ENCODE measurements at places on chromosomes 13 and 19. TPM values are rescaled to one million over a fixed set of nuclear protein-coding genes. Genes with fewer than 3 reads are reported as not detected.
A peak's percentile ranks its signal among the peaks of the same experiment; 100 is the strongest.

The GYS1 gene
- total RNA-seq = 25.6 TPM

The CD22 gene
- total RNA-seq = not detected

The ZIC2 gene
- not detected for total RNA-seq

- DNase-seq = peak; percentile 93
These were observed 6.0 kb upstream of the TNFAIP8L1 start for GRCh38 chr19:4633140-4633967.

DNA sequence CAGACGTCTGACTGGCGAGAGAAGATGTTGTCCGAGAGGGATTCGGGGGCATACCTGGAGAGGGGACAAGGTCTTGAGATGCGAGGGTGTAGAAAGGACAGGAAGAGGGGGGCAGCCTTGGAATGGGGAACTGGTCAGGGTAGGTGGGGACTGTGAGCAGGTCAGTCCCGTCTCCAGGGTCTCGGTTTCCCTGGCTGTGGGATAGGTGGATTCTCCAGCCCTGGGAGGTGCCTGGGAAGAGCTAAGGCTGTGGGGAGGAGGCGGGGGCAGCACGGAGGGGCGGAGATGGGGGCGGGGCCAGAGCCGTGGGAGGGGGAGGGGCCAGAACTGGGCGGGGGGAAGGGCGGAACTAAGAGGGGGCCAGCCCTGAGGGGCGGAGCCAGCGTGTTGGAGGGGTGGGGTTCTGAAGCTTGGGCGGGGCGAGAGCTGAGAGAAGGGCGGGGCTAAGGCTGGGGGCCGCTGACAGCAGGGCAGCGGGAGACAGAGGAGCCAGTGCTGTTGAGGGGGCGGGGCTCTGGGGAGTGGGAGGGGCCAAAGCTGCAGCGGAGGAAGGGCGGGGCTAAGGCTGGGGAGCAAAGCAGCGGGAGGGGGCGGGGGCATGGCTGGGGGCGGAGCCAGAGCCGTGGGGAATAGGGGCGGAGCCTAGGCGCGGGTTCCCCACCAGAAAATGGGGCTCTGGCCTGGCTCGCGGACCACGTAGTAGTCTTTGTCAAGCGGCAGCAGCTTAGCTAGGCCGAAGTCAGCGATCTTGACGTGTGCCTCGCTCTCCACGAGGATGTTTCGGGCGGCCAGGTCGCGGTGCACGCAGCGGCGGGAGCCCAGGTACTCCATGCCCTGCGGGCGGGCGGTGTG lies 9.5 kb upstream of the INSL3 start:
- peak; percentile 94 for DNase-seq

GRCh38 chr19:41546386-41546789 lies 29.6 kb upstream of the CEACAM21 start:
- no peak for DNase-seq

DNA sequence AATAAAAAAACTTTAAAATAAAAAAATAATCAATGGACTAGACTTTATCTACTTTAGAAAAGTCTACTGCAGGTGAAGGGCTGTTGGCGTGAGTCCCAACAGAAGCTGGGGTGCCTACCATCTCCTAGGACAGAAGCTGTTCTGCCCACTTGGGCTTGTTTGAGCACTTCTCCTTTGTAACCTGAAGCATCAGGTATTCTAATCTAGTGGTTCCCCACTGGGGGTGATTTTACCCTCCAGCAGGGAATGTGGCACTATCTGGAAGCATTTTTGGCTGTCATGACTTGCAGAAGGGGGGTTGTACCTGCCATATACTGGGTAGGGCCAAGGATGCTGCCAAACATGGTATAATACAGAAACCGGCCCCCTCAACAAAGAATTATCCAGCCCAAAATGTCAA lies 16.2 kb upstream of the DOCK9 start:
- DNase-seq = no peak

DNA sequence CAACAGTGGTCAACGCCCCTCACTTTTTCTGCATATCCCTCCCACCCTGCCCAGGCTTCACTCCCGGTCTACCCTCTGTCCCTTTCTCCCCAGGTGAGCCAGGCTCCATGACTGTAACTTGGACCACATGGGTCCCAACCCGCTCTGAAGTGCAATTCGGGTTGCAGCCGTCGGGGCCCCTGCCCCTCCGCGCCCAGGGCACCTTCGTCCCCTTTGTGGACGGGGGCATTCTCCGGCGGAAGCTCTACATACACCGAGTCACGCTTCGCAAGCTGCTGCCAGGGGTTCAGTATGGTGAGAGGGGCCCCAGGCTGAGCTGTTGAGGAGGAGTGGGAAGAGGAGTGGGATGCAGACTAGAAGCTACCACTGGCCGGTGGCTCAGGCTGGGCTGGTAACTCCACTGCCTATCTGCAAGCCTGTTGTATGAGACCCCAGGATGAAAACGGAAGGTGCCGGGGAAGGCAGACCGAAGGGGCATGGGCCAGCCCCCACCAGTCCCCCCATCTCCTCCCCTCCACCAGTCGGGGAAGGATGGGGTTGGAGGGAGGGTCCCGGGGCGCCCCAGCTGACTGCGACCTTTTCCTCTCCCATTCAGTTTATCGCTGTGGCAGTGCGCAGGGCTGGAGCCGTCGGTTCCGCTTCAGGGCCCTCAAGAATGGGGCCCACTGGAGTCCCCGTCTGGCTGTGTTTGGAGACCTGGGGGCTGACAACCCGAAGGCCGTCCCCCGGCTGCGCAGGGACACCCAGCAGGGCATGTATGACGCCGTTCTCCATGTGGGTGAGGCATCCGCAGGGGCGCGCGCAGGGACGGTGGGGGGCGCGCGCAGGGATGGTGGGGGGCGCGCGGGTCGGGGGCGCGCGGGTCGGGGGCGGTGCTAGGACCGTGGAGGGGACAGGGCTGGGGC lies 14.4 kb downstream of the ACP7 start:
- DNase-seq = peak; percentile 53

GRCh38 chr19:37654629-37655300 lies 500 bp downstream of the ZFP30 start:
- DNase-seq = peak; percentile 59

All from osteoblast (primary cell).